ENCODE measurements at places on chromosomes 2 and 18. TPM values are rescaled to one million over a fixed set of nuclear protein-coding genes. Genes with fewer than 3 reads are reported as not detected.

- H3K4me1 ChIP-seq: no peaks in the 10 kb centered on the region
- no peak for DNase-seq
- no peak overlapping the region for H3K4me3 ChIP-seq
- H3K36me3 ChIP-seq: no peaks in the 10 kb centered on the region
- peaks cover 3% of the 10 kb centered on the region for H3K27me3 ChIP-seq
Observed at GRCh38 chr2:122145856-122146255, 390.4 kb downstream of the TSN start.

- H3K27me3 ChIP-seq: no peaks in the 10 kb centered on the region
- no peaks in the 10 kb centered on the region for H3K4me1 ChIP-seq
- DNase-seq: no peak
Observed at GRCh38 chr2:235810252-235810651, 316.4 kb downstream of the AGAP1 start.

DNA sequence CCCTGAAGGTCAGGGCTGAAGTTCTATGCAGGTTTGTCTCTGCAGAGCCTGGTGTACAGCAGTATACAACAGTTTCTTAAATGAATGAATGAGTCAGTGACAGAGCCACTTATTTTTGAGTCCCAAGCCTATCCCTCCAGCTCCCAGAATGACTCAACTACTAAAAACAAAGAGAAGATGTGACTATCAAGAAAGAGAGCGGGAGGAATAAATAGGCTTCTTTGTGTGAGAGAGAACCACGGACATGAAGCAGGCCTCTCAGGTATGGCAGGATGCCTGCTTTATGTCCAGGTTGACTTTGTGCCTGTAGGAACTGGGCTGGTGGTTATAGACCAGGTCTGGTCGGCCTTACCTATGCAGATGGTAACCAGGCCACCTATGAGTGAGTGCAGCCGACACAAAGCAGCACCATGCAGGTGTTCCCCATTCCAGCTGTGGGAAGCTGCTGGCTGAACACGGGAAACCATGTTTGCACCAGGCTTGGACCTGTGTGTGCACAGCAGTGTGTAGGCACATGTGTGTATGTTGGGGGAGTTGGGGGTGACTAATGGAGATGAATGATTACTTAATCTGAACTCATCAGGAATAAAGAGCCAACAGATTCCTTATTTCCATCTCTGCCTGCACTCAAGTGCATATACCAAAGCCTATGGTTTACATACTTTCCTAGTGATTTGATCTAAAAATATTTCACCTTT, 171.0 kb downstream of the OSR1 start:
- H3K27ac ChIP-seq: no peak overlapping the region
- H3K4me3 ChIP-seq: no peak overlapping the region
- H3K27me3 ChIP-seq: no peaks in the 10 kb centered on the region
- DNase-seq: no peak
- H3K4me1 ChIP-seq: no peaks in the 10 kb centered on the region
- no peaks in the 10 kb centered on the region for H3K36me3 ChIP-seq

GRCh38 chr2:158232476-158232875, 130.8 kb downstream of the UPP2 start:
- no peak overlapping the region for H3K4me3 ChIP-seq
- no peak for DNase-seq
- no peaks in the 10 kb centered on the region for H3K27me3 ChIP-seq
- H3K4me1 ChIP-seq: no peaks in the 10 kb centered on the region
- no peaks in the 10 kb centered on the region for H3K36me3 ChIP-seq

DNA sequence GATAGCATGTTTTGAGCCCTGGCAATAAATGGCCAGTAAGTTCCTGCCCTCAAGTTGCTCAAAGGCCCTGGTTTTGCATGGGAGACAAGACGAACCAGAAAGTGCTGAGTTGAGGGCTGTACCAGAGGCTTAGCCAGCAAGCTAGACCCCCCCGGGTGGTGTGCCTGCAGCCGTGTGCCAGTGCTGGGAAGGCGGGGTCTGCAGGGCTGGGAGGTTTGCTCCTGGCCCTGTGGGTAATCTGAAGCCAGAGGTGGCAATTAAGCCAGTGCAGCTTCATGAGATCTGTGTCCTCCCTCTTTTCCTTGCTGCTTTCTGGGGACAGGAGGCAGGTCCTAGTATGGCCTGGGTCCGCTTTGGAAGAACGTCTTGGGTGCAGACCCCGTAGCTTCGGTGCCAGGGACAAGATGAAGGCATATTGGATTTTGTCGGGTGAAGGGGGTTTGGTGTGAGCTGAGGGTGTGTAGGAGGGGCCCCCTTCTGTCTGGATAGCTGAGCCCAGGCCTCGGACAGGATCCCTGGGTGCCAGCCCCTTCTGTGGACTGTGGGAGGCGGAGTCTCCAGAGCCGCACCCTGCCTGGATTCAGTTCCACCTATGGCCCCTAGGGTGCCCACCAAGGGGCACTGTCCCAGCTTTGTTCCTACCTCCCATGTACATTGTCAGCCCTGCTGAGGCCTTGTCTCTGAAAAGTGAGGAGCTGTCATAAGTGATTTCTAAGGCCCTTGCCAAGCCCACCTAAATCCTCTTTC, 15.6 kb downstream of the ATOH8 start:
- H3K36me3 ChIP-seq: peaks cover 12% of the 10 kb centered on the region
- H3K4me3 ChIP-seq: peak overlapping the region; percentile 30
- H3K27ac ChIP-seq: peak overlapping the region; percentile 95
- H3K27me3 ChIP-seq: no peaks in the 10 kb centered on the region

DNA sequence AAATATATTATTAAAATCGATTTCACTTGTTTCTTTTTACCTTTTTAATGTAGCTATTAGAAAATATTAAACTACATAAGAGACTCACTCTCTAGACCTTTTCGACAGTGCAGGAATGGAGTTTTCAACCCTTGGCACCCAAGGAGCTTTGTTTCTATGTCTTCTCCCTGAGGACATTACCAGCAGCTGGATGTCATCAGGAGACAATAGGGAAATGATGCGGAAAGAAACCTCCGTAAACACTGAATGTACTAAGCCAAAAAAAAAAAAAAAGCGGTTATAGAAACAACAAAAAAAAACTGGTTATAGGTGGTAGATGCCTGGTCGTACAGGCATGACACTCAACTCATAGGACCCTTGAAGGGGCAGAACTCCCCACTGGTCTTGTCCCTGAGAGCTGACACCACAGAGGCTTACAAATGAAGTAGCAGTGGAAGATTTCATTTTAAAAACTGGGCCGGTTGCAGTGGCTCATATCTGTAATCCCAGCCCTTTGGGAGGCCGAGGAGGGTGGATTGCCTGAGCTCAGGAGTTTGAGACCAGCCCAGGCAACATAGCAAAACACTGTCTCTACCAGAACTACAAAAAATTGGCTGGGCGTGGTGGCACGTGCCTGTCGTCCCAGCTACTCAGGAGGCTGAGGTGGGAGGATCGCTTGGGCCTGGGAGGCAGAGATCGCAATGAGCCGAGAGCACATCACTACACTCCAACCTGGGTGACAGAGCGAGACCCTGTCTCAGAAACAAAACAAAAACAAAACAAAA, 23.8 kb downstream of the THAP4 start:
- H3K4me3 ChIP-seq: no peak overlapping the region
- no peak for DNase-seq
- H3K36me3 ChIP-seq: peaks cover 5% of the 10 kb centered on the region
- peaks cover 76% of the 10 kb centered on the region for H3K4me1 ChIP-seq
- H3K27me3 ChIP-seq: no peaks in the 10 kb centered on the region
- peak overlapping the region; percentile 87 for H3K27ac ChIP-seq

DNA sequence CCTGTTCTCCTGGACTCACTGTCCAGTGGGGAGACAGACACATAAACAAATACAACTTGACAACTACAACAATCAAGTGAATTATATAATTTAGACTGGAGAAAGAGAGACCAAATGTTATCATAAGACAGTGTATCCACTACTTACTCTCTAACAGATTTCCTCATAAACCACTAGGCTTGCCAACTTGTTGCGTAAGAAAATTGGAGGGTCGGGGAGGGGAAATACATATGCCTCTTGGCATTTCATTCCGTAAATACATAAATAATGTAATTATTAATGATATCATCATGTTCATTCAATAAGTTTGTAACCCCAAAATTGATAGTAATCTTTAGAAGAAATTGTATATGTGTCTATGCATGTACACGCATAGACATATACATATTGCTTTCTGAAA, 14.9 kb downstream of the RAB6D start:
- H3K36me3 ChIP-seq: no peaks in the 10 kb centered on the region
- H3K27ac ChIP-seq: no peak overlapping the region
- no peak for DNase-seq

DNA sequence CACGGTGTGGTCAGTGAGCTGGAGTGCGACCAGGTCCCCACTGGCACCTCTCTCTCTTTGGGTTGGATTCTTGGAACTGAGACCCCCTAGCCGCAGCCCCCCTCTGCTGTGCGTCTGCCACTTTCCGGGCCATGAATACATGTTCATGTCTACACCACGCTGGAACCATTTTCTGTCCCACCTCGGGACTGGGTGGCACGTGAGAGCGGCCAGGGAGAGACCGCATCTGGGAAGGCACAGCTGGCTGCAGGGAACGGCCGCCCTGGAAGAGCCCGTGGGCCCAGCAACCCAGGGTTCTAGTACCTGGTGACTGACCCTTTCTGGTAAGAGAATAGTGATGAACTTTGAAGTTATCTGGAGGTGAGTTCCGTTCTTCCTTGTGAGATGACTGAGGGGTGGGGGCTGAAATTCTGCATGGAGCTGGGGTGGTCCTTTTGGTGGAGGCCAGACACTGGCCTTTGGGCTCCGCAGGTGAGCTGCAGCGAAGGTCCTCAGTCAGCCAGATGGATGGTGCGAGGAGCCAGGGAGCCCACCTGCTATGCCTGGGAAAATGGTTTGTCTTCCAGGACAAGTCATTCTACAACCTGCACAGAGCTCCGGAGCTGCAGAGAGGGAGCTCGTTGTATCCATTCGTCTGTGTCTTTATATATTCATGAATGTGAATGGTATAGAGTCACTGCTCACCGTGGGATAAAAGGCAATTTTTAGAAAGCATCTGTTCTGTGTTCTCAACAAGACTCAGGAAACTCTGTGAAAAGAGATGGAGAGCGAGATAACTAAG, 223.5 kb downstream of the NDUFA10 start:
- DNase-seq: no peak
- H3K36me3 ChIP-seq: no peaks in the 10 kb centered on the region
- H3K4me1 ChIP-seq: no peaks in the 10 kb centered on the region
- no peak overlapping the region for H3K27ac ChIP-seq

- H3K4me3 ChIP-seq: no peak overlapping the region
- H3K36me3 ChIP-seq: no peaks in the 10 kb centered on the region
- H3K27ac ChIP-seq: no peak overlapping the region
- H3K27me3 ChIP-seq: peaks cover 3% of the 10 kb centered on the region
Observed at GRCh38 chr18:3513481-3513880, 63.5 kb downstream of the TGIF1 start.

- DNase-seq: no peak
- H3K36me3 ChIP-seq: no peaks in the 10 kb centered on the region
- H3K4me3 ChIP-seq: no peak overlapping the region
- no peaks in the 10 kb centered on the region for H3K27me3 ChIP-seq
Observed at GRCh38 chr2:81481994-81482368, 1177.4 kb upstream of the LRRTM1 start.

DNA sequence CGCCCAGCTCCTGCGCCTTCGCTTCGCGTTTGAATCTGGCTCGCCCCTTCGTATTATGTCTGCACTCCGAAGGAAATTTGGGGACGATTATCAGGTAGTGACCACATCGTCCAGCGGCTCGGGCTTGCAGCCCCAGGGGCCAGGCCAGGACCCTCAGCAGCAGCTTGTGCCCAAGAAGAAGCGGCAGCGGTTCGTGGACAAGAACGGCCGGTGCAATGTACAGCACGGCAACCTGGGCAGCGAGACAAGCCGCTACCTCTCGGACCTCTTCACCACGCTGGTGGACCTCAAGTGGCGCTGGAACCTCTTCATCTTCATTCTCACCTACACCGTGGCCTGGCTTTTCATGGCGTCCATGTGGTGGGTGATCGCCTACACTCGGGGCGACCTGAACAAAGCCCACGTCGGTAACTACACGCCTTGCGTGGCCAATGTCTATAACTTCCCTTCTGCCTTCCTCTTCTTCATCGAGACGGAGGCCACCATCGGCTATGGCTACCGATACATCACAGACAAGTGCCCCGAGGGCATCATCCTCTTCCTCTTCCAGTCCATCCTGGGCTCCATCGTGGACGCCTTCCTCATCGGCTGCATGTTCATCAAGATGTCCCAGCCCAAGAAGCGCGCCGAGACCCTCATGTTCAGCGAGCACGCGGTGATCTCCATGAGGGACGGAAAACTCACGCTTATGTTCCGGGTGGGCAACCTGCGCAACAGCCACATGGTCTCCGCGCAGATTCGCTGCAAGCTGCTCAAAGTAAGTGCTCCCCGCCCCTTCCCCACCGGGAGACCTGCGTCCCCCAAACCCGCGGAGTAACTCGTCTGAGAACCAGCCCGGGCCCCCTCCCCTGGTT, 453 bp downstream of the KCNJ3 start:
- peak overlapping the region; percentile 63 for H3K4me3 ChIP-seq
- H3K27me3 ChIP-seq: peaks cover 47% of the 10 kb centered on the region
- H3K27ac ChIP-seq: no peak overlapping the region

- H3K27ac ChIP-seq: no peak overlapping the region
- DNase-seq: no peak
- H3K36me3 ChIP-seq: no peaks in the 10 kb centered on the region
Observed at GRCh38 chr18:28044036-28044435, 132.9 kb downstream of the CDH2 start.

GRCh38 chr2:237696461-237696860, 69.1 kb downstream of the LRRFIP1 start:
- peaks cover 95% of the 10 kb centered on the region for H3K4me1 ChIP-seq
- no peaks in the 10 kb centered on the region for H3K27me3 ChIP-seq
- DNase-seq: no peak
- H3K4me3 ChIP-seq: peak overlapping the region; percentile 22
- peak overlapping the region; percentile 94 for H3K27ac ChIP-seq

- no peak overlapping the region for H3K4me3 ChIP-seq
- DNase-seq: no peak
- no peaks in the 10 kb centered on the region for H3K36me3 ChIP-seq
- H3K27me3 ChIP-seq: no peaks in the 10 kb centered on the region
- H3K4me1 ChIP-seq: no peaks in the 10 kb centered on the region
Observed at GRCh38 chr2:208496129-208496528, 89.5 kb downstream of the PTH2R start.

DNA sequence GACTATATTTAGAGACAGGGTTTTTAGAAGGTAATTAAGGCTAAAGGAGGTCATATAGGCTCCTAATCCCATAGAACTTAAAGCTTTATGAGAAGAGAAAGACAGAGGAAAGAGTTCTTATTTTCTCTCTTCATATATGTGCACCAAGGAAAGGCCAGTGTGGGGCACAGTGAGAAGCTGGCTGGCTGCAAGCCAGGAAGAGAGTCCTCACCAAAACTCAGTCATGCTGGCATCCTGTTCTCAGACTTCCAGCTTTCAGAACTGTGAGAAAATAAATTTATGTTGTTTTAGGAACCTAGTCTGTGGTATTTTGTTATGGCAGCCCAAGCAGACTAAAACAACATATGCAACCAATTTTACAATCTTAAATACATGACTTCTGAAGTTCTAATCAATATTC, 31.5 kb upstream of the ATIC start:
- no peaks in the 10 kb centered on the region for H3K27me3 ChIP-seq
- H3K36me3 ChIP-seq: no peaks in the 10 kb centered on the region
- H3K4me1 ChIP-seq: no peaks in the 10 kb centered on the region
- H3K27ac ChIP-seq: no peak overlapping the region

Gene ACADL
- total RNA-seq: 1.3 TPM

Gene ANKRD30B
- not detected for total RNA-seq

Gene FNDC4
- total RNA-seq: 1.7 TPM

Gene PIEZO2
- 0.33 TPM for total RNA-seq

Gene TGOLN2
- 71.5 TPM for total RNA-seq

Gene CUL3
- total RNA-seq: 74.4 TPM

Gene FSHR
- not detected for total RNA-seq

Data from left ventricle myocardium inferior (tissue), 1 donor.